ENCODE measurements at places on chromosomes 6 and 20.

DNA sequence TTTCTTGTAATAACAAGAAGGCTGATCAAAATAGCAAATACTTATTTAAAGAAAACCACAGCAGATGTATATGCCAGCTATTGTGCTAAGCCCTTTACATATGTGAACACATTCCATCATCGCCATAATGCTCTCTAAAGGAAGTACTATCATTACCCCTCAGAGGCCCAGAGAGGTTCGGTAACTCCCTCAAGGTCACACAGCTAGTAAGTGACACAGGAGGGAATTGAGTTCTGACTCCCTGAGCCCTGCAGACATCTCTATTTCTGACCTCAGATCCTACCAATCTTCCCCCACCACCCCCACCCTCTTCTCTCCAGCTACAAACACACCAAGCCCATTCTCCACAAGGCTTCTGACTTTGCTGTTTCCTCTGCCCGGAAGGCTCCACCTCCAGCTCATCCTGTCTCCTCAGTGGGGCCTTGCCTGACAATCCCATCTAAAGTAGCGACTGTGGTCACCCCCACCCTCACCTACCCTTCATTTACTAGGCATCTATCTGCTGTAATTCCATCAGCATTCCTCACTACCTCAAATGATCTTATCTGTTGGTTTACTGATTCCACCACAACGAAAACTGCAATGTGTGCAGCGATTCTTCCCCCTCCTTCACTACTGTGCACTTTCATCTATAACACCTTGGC lies 234.5 kb downstream of the LRFN2 start:
- no peak for DNase-seq

DNA sequence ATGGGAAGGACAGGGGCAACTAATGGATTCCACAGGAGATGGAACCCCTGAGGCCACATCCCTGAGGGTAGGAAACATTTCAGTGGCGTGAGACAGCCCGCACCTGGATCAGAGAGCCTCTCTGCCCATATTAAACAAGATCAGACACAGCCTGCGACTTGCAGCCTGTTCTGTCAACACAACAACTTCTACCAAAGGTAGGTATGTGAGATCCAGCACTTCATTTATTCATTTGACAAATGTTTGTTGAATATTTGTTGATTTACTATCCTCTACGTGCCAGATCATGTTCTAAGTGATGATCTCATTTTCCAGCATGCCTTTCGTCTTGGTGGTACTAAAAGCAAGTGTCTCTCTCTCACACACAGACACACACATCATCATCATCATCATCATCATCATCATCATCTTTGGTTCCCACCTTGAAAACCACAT lies 43.2 kb upstream of the NT5E start:
- DNase-seq = no peak

DNA sequence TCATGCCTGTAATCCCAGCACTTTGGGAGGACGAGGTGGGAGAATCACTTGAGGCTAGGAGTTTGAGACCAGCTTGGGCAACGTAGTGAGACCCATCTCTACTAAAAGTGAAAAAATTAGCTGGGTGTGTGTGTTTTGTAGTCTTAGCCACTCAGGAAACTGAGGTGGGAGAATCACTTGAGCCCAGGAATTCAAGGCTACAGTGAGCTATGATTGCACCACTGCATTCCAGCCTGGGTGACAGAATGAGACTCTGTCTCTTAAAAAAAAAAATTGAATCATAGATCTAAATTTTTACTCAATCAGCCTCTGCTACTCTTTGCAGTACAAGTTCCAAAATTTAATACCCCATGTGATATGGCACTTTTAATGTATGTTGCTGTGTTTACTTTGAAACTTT lies 121.6 kb downstream of the ARMC2 start:
- DNase-seq = no peak

DNA sequence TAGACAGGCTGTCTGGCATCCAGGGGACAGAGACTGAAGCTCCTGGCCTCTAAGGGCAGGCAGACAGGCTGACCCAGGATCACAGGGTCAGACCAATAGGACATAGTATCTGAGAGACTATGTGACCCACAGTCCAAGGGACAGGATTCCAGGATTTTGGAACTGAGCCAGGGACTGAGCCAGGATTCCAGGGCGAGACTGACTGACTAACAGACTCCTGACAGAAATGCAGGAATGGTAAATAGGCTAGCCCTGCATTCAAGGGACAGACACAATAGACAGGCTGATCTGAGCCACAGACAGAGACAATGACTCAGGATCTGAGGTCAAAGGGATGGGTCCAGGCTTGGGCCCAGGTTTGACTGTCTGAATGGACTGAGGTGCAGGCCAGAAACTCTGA lies 19.8 kb downstream of the XKR7 start:
- DNase-seq = no peak

DNA sequence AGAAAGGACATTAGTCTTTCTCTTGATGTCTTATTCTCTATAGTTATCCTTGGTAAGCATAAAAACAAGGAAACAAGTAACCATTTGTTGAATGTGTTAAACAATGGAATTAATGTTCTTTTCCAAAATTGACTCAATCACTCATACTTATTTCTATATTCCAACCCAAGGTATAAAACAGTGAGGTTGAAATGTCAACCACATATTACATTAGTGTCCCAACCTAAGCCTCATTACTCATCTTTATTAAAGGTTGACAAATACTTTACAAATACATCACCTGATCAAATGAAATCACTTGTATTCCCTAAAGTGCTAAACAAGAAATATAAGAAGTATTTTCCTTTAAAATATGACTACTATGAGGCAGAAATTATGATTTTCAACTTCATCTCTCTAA lies 100.5 kb downstream of the ASCC3 start:
- DNase-seq = no peak

DNA sequence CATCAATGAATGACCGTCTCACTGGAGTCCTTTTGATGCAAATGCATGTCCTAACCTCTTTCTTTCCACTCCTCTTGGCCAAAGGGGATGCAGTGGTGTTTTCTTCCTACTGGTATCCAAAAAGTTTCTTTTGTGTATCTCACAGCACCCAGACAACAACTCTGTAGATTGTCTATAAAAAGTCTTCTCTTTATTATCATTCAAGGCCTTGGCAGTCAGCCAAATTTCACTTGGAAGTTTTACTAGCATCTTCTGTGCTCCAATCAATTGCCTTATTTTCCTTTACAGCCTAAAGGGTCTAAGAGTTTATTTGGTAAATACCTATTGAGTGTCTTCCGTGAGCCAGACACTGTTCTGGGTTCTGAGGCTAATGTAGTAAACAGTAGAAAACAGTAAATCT lies 150.2 kb upstream of the RNF217 start:
- DNase-seq = no peak

GRCh38 chr20:52496191-52496590 lies 304.6 kb upstream of the ZFP64 start:
- DNase-seq = no peak

DNA sequence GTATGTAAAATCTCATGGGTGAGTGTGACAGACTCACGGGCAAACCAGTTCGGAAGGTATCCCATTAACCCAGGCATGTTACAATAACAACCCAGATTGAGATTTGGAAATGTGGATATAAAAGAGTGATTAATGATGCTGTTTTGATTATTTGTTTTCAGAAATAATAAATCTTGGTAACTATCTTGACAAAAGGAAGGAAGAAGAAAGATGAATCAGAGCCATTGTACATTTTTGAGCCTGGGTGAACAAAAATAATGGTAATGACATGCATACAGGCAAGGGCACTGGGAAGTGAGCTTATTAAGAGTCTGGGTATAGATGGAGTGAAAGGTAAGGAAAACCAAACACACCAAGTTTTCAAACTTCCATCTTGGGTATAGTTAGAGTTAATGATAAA lies 862.0 kb downstream of the PHF3 start:
- no peak for DNase-seq

- DNase-seq = no peak
These were observed 161.7 kb downstream of the ISM1 start for GRCh38 chr20:13382786-13383185.

- DNase-seq = no peak
These were observed 4.6 kb downstream of the SMIM29 start for GRCh38 chr6:34243901-34244884.

- no peak for DNase-seq
These were observed 216.9 kb upstream of the SMLR1 start for GRCh38 chr6:130610303-130610702.

DNA sequence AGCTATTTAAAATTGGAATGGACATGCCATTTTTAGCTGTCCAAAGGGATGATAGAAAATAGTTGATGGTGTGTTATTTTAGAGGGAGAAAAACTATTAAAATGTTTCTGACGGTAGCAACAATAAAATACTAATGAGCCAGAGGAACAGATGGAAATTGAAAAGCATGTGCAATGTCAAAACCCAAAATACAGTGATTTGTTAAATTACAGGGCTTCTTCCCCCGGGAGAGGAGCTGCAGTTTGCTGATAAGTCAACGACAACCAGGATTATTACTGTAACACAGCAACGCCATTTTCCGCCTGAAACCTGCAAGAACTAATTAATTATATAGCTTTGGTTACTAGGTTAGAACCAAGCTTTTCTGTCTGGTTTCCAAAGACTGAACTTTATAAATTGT lies 179.6 kb upstream of the SPTLC3 start:
- no peak for DNase-seq

GRCh38 chr6:32224696-32225095 lies 829 bp upstream of the NOTCH4 start:
- DNase-seq = no peak

- peak; percentile 56 for DNase-seq
These were observed 709 bp downstream of the PPP1R16B start for GRCh38 chr20:38805958-38806854.

DNA sequence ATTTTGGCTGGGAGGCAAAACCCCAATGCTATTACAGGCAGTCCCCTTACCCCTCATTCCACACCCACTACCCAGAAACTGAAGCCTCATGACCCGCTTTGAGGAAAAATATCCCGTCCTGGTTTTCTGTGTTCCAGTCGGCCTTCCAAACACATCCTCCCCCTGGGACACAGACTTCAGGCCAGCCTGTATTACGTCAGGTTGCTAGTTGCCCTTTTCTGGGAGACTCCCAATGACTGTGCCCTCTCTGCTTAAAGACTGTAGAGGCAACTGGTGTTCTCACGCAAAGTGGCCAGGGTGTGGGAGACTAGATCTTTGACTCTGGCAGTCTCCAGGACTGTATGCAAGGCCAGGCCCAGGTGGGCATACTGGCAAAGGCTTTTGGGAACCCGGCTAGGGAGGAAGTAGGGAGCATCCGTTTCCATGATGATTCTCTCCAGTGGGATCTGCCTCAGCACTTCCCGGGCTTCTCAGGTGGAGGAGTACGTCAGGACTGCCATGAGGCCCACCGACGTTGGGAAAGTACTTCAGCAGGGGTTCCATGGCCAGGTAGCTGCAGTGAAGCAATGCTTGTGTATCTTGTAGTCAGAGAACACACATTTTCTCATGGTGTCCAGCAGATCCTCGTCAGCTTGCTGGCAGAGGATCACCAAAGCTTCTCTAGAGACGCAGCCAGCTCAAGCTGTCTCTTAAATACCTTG lies 34.9 kb downstream of the DYNLT1 start:
- DNase-seq = no peak

- no peak for DNase-seq
These were observed 9.5 kb downstream of the TMEM30A start for GRCh38 chr6:75275067-75275466.

- no peak for DNase-seq
These were observed 72.4 kb upstream of the NXT1 start for GRCh38 chr20:23278172-23278571.

GRCh38 chr6:74971633-74972032 lies 234.2 kb downstream of the COL12A1 start:
- no peak for DNase-seq

DNA sequence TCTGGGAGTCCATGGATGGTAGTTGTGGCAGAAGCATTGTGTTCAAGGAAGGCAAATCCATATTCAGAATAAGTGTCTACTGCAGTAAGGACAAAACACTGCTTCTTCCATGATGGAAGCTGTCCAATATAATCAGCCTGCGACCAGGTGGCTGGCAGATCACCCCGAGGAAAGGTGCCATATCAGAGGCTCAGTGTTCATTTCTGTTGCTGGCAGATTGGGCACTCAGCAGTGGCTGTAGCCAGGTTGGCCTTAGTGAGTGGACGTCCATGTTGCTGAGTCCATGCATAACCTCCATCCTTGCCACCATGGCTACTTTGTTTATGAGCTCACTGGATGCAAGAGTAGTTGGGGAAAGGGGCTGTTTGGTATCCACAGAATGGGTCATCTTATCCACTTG lies 130.2 kb downstream of the SGK1 start:
- DNase-seq = no peak

DNA sequence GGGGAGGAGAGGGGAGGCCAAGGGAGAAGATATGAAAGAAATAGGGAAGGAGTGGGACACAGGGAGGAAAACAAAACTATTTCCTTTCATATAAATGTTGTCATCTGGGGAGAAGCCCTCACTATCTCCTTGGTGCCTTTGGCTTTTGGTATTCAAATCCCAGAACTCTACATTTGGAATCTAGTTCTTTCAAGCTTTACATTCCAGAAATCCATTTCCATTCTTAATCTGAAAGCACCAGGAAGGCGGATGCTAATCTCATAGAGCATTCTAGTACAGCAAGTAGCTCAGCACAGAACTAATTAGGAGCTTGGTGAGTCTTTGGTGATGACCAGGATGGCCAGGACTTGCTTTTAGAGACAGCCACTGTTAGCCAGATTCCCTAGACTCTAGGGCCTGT lies 177.9 kb downstream of the KIF16B start:
- DNase-seq = no peak

DNA sequence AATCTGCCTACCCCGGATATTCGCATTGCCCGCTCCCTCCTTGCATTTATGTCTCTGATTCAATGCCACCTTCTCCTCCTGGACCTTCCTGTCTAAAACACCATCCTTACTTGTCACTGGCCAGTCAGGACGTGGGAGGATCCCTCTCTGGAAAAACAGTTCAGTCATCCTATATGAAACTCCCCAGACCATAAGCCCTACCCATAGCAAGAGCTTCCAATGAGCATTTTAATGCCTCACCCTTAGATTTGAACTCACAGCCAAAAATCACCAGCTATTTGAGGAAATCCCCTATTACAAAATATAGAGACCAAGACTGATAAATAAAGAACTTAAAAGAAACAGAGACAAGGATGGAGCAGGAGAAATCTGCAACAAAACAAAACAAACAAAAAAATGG lies 86.4 kb downstream of the SHLD1 start:
- DNase-seq = no peak

DNA sequence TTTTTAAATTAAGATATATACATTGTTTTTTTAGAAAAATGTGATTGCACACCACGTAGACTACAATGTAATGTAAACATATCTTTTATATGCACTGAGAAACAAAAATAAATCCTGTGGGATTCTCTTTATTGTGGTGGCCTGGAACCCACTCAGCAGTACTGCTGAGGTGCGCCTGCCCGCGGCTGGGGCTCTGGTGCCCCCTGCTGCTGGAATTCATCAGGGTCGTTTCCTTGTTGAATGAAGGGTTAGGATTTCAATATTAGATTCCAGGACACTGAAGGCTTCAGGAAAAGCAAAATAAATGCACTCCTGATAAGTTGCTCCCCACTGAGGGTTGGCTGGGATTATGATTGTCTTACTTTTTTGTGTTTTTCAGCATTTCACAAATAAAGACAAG lies 175.8 kb upstream of the GGTLC1 start:
- DNase-seq = no peak
